ENCODE measurements at places on chromosomes 5 and 9. TPM values are rescaled to one million over a fixed set of nuclear protein-coding genes. Genes with fewer than 3 reads are reported as not detected.

Gene TCF7
- 107 TPM for total RNA-seq

Gene LIFR
- not detected for total RNA-seq

Gene EMB
- 169 TPM for total RNA-seq

Gene IL3
- total RNA-seq: 6.0 TPM

Gene CFAP77
- not detected for total RNA-seq

Gene MLANA
- total RNA-seq: not detected

Gene PCDHA9
- total RNA-seq: not detected

Gene MAMDC2
- total RNA-seq: not detected

Gene ADCY2
- total RNA-seq: not detected

Gene IL13
- 130 TPM for total RNA-seq

Gene MED22
- 32.0 TPM for total RNA-seq

Gene FIBCD1
- not detected for total RNA-seq

Gene CCDC192
- total RNA-seq: not detected

Gene LCP2
- total RNA-seq: 467 TPM

Gene SURF6
- 15.6 TPM for total RNA-seq

Gene ADAMTSL1
- total RNA-seq: not detected

Gene MARCOL
- not detected for total RNA-seq

Gene ENC1
- total RNA-seq: 1.6 TPM

Gene AUH
- 28.5 TPM for total RNA-seq

Gene EGFLAM
- not detected for total RNA-seq

Gene NRARP
- 1.5 TPM for total RNA-seq

Gene SLC25A2
- total RNA-seq: 0.56 TPM

Gene TESK1
- total RNA-seq: 37.1 TPM

Gene PPP2R2B
- 1.3 TPM for total RNA-seq
